ENCODE measurements at places on chromosomes 1 and 21.

DNA sequence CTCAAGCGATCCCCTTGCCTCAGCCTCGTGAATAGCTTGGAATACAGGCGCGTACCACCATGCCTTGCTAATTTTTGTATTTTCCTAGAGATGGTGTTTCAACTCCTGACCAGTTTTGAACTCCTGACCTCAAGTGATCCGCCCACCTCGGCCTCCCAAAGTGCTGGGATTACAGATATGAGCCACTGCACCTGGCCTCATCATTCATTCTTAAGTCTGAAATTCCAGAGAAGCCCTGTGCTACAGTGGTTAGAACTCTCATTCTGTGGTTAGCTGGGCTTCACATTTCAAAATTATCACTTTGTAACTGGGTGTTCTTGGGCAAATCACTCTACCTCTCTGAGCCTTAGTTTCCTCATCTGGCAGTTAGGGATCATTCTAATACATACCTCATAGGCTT is 86.1 kb upstream of the POU3F1 start:
- DNase-seq: no peak

DNA sequence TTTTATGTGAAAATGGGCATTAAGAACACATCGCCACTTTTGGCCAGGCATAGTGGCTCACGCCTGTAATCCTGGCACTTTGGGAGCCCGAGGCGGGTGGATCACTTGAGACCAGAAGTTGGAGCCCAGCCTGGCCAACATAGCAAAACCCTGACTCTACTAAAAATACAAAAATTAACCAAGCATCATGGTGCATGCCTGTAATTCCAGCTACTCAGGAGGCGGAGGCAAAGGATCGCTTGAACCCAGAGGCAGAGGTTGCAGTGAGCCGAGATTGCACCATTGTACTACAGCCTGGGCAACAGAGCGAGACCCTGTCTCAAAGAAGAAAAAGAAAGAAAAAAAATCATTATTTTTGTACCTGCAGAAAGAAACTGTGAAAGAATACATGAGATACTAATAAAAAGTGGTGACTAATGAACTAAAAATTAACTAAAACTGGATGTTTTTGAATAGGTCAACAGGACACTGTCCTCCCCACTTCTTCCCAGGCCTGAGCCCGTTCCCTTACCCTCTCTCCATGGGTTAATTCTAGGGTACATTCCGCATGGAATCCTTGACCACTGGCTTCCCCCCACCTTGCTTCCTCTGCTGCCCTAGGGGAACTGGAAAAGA is 8.3 kb upstream of the TINAGL1 start:
- no peak for DNase-seq

GRCh38 chr21:45252448-45252925 is 35.2 kb downstream of the POFUT2 start:
- DNase-seq: no peak

DNA sequence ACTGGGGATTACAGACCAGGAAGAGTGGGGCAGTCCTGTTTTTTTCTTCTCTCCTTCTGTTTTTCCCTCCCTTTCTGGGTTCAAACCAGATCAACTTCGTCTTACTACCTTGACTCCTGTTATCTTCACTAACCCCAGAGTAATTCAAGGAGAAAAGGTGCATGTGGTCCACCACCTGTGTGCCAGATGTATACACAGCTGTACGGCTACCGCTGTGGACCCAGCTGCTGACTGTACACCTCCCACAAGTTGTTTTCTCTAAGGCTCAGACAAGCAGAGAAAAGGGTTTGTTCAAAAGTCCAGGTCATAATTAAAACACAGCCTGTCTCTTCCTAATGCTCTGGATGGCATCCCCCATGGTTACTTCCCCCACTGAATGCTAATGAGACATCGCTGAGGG is 102.1 kb downstream of the LMX1A start:
- DNase-seq: no peak

GRCh38 chr1:155176544-155177071 is 3.0 kb downstream of the TRIM46 start:
- peak; percentile 74 for DNase-seq

DNA sequence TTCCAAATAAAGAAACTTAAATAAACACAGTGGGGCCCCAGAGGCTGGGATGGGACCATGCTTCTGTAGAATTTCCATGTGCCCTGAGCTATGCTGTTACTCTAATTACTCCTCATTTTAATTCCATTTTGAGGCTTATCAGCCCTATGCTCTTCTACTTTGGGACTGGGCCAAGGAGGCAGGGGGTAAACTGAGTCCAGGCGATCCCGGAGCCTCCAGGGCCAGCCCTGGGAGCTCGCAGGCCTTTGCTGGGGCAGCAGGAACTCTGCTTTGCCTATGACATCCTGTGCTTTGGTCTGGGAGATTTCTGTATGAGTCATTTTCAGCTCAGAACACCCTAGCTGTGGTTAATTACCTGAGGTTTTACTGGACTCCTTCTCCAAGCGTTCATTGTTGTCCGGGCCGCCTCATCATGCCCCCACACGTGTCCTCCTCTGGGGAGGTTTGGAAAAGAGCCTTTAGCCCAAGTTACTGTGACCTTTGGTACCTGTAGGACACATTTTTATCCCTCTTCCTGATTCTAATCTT is 95.7 kb downstream of the RHOU start:
- no peak for DNase-seq

- DNase-seq: peak; percentile 94
These were observed 356.9 kb upstream of the RUNX1 start for GRCh38 chr21:35405981-35406380.

DNA sequence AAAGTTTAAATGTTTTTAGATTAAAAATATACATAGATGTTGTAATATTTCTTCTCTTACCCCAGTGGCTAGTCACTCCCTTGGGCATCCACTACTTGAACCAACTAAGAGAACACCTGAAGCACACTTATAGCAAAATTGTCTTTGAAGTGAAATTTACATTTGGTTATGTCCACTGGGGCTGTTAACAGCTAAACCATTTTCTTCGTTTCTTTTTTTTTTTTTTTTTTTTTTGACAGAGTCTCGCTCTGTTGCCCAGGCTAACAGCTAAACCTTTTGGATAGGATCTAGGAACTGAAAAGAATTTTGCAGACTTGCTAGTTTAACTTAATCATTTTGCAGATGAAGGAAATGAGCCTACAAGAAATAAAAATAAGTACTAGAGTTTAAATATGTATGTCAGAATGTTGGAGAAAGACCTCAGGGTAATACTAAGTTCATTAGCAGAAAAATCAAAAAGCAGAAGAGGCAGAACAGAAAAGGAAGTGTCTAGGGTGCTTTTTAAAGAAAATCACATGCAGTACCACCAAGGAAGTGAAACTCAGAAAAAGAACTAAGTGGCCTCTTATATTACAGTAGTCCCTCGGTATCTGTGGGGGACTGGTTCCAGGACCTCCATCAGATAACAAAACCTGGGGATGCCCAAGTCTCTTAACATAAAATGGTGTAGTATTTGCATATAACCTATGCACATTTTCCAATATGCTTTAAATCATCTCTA is 11.8 kb downstream of the DRAM2 start:
- DNase-seq: no peak

- DNase-seq: no peak
These were observed at the start of gene NHLH1 for GRCh38 chr1:160366731-160367515. Gene NHLH1, plus strand, starts transcription at chr1:160367071. Its CDS starts 3,661 bp downstream, at chr1:160370732.

DNA sequence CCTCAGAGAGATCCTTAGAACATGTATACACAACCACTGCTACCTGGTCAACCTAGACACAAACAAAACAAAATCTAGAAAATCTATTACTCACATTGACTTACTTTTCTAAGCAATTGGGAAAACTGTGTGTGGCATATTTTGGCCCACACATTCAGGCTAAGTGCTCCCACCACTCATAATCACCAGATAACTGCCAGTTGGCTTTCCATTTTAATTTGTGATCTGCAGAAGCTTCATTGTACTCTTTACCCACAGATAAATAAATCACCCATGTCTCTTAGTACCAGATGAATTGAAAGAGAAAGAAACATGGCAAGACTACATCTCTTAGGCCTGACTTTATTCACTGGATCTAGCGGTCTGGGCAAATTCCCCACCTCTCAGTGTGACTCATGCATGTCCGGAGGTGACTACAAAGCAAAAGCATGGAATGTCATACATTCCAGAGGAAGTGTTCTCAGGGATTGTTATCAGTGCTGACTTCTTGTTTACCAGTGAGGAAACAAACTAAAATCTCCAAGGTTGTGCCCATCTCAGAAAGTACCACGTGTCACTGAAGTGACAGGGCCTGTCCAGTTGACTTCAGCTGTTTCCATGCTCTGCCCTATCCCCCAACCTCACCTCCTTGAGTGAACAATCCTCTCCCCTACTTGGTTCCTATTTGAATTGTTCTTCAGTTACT is 52.4 kb upstream of the BCL10 start:
- no peak for DNase-seq

- DNase-seq: no peak
These were observed 1.2 kb downstream of the ITPKB start for GRCh38 chr1:226737819-226738420.

GRCh38 chr1:209086486-209087192 is 496.9 kb upstream of the CAMK1G start:
- no peak for DNase-seq

GRCh38 chr1:208923946-208924720 is 659.4 kb upstream of the CAMK1G start:
- no peak for DNase-seq

- DNase-seq: no peak
These were observed 3.3 kb downstream of the GPR153 start for GRCh38 chr1:6257541-6258069.

DNA sequence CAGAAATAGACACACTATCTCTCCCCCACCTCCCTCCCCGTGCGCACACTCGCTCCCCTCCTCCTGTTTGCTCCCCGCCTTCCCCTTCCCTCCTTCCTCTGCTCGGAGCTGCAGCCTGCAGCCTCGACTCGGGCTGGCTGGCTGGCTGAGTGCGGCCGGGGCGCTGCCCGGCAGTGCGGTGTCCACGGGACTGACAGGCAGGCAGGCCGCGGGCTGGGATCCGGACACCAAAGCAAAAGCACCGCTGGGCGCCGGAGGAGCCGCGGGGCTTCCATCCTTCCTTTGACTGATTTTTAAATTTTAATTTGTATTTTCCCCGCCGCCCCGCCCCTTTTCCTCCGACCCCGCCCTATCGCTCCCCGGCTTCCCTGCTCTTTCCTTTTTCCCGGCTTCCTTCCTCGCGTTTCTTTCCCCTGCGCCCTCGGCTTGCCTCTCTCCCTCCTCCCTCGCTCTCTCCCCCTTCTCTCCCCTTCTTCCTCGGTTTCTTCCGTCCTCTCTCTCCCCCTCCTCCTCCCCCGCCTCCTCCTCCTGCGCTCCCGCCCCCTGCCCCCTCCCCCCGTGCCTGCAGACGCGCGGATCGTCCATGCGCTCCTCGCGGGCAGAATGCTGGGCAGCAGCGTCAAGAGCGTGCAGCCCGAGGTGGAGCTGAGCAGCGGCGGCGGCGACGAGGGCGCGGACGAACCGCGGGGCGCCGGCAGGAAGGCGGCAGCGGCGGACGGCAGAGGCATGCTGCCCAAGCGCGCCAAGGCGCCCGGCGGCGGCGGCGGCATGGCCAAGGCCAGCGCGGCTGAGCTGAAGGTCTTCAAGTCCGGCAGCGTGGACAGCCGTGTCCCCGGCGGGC is 109.4 kb downstream of the NAV1 start:
- DNase-seq: peak; percentile 67

GRCh38 chr21:45865106-45865835 is 116.3 kb upstream of the COL6A1 start:
- DNase-seq: no peak

DNA sequence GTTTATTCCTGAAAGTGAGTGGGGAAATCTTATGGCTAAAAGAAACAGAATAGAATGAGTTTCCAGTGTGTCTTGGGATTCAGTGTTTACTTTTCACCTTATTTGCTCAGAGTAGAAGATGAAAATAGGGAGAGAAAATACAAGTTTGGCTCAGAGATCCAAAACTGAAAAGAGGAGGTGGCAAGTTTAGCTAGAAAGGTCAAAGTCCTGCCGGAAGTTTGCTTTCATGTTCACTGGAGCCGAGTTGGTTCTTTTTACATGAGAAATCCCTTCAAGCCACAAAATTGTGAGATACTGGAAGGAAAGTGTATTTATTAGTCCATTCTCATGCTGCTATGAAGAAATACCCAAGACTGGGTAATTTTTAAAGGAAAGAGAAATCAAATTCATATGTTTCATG is 604.6 kb downstream of the MRPL39 start:
- DNase-seq: no peak

Measured in NCI-H1105 treated with DMSO at 0.1 percent for 48 hours (cell line).